NCI-H524 (cell line): ENCODE measurements at places on chromosomes 7 and 10.

- DNase-seq = peak; percentile 42
These were observed 84.8 kb upstream of the COL13A1 start for GRCh38 chr10:69716711-69717560.

DNA sequence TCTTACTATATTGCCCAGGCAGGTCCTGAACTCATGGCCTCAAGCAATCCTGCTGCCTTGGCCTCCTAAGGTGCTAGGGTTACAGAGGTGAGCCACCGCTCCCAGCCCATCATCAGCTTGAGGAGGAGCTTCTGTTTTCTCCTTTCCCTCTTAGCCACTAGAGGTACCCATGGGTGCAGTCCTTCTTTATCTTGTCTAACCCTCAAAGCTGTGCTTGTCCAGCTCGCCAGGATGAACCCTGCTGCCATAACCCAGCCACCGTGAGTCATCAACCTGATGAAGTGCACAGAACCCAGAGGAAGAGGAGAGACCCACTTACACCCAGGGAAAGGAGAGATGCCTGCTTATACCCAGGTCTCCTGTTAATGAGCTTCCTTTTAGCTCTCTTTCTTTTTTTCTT lies 133.4 kb downstream of the CUL2 start:
- DNase-seq = no peak

DNA sequence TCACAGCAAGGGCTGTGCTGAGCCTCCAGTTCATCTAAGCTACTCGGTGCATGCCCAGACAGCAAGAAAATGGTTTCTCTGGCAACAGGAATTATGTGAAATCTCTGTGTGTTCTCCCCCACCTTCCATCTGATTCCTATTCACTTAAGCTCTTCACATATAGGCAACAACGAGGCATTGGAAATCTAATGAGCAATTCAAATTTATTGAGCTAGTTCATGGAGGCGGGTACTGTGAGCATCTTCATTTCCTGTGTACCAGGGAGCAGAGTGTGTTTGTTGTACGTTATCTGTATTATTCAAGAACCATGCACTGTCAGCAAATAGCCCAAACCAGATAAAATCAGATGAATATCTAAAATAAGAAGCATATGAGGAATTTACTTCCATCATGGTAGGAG lies 739.1 kb downstream of the MAGI2 start:
- no peak for DNase-seq

GRCh38 chr10:90062786-90063185 lies 361.4 kb downstream of the KIF20B start:
- DNase-seq = no peak

DNA sequence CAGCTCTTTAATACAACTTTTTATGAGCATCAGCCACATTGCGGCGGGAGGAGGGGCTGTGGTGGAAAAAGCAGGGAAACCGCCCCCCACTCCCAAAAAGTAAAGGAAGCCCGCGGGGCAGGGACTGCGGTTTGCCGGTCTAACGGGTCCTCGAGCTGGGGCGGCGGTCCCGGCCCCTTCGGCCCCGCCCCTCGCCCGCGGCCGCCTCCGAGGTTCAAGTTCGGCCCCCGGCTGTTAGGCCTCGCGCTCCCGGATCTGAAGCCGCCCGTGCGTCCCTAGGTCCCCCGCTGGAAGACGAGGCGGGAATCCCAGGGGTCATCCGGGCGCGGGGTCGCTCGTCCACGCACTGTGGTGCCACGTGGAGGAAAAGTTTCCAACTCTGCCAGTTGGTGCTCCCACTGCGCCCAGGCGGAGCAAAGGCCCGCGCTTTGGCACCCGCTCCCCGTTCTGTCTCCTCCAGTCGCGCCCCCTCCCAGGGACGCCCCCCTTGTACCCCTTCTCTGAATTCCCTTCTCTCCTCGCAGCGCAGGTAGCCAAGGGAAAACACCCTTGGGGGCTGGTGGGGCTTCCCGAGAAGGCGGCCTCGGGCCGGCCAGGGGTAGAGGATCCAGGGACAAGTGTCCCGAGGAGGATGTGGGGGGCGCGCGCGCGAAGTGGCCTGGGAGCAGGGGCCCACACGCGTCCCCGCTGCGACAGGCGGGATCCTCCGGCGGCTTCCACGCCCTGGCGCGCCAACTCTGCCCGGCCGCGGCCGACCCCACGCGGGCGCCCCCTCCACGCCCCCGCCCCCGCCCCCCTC lies 798 bp upstream of the AUTS2 start:
- peak; percentile 51 for DNase-seq

DNA sequence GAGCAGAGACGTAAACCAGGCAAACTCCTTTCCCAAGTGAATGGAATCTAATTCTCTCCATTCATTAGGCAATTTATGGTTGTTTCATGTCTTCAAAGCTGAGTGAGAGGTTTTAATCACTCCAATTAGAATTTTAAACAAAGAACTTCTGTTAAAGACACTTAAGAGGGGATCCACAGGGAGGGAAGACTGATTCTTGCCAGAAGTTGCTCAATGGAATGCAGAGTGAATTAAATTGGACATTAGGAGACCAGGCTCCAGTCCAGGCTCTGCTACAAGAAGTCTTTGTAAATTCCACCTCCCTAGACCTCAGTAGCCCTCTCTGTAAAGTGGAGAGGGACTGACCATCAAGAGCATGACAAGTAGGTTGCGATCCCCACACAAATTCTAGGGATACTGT lies 130.7 kb upstream of the TMEM72 start:
- DNase-seq = no peak

GRCh38 chr7:83119494-83119893 lies 43.2 kb downstream of the PCLO start:
- DNase-seq = no peak

- no peak for DNase-seq
These were observed 102.5 kb upstream of the CELF2 start for GRCh38 chr10:10915215-10915614.

DNA sequence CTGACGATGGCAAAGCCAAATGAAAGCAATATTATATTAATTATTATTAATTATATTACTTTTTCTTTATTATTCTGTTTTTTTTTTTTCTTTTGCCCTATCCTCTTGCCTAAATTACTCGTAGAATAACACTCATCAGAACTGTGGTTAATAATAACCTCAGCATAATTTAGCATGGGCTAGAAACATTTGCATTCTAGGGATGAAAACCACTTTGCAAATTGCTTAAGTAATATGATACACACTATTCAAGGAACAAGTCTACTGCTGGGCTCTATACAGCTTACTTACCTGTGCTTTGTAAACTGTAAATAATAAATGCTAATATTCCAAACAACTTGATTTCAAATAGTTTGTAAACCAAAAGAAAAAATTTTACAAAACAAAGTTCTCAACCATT lies 375.8 kb downstream of the HGF start:
- no peak for DNase-seq

- no peak for DNase-seq
These were observed 35.1 kb downstream of the FHIP2A start for GRCh38 chr10:114856544-114857287.

- no peak for DNase-seq
These were observed 32.8 kb downstream of the ADCY1 start for GRCh38 chr7:45606931-45607330.

- DNase-seq = no peak
These were observed 94.2 kb upstream of the PRKCQ start for GRCh38 chr10:6674291-6674690.

DNA sequence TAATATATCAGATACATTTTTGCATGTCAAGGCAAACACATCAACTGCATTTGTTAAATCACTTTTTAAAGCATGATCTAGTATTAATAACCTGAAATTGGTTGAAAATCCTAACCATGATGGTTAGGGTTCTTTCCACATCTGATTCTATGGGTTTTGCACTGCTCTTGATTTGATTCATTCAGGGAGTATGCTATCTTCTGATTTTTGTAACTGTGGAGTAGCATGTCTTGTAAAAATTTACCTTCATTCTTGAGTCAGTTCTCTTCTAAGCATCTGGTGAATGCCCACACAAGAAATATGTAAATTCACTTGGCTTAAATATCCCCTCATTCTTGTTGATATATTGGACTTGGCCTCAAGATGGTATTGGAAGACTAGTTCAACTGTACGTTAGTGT lies 178.7 kb downstream of the KLF6 start:
- DNase-seq = no peak

- DNase-seq = no peak
These were observed 7.0 kb downstream of the NAPEPLD start for GRCh38 chr7:103141753-103142404.

- DNase-seq = no peak
These were observed 530.6 kb downstream of the ANKRD7 start for GRCh38 chr7:118755067-118755625.

GRCh38 chr10:123367195-123367594 lies 213.0 kb downstream of the BUB3 start:
- DNase-seq = no peak

- DNase-seq = no peak
These were observed 368.9 kb downstream of the KCNMA1 start for GRCh38 chr10:77268721-77269120.

DNA sequence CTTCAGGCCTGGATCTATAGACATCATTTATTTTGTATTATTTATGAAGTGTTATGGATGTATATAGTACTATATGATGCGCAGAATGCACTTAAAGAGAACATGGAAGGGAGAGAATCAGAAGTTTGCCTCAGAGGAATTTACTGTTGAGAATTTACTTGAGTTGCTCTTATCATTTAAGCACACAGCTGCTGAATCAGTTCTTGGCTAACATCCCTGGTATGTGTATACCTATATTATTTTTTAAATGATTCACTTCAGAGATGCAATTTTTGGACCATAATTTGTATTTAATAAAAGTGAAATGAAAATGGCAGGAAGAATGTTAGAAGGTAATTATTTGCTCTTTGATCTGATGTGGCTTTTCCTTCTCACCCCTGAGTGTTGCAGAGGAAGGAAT lies 191.6 kb downstream of the BICC1 start:
- no peak for DNase-seq

GRCh38 chr10:130927157-130927556 lies 384.4 kb downstream of the TCERG1L start:
- no peak for DNase-seq

DNA sequence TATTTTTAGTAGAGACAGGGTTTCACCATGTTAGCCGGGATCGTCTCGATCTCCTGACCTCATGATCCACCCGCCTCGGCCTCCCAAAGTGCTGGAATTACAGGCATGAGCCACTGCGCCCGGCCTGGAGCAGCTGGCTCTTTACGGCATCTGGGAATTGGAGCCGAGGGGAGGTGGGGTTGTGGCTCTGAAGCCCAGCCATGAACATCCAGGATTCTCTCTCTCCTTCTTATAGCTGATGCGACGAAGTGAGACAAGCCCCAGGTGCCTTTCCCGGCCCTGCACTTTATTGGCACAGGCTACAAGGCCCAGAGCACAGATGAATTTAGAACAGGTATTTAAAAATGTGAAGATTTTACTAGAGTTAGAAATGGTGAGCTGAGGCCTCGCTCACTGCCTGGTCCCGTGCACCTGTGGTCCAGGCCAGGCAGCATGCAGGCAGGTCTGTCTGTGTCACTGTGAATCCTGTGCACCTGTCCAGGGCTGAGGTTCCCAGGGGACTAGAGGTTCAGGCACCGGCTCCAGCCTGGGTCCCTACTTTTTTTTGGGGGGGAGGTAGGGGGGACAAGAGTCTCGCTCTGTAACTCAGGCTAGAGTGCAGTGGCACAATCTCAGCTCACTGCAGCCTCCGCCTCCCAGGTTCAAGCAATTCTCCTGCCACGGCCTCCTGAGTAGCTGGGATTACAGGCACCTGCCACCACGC lies 379.7 kb upstream of the FOXK1 start:
- DNase-seq = no peak

DNA sequence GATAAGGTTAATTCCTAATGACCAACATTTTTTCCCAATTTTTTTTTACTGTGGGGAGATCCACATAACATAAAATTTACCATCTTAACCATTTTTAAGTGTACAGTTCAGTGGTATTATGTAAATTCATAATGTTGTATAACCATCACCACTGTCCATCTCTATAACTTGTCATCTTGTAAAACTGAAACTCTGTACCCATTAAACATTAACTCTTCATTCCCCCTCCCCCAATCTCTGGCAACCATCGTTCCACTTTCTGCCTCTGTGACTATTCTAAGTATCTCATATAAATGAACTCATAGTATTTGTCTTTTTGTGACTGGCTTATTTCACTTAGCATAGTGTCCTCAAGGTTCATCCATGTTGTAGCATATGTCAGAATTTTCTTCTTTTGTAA lies 46.0 kb upstream of the HPS1 start:
- DNase-seq = no peak

GRCh38 chr10:123726836-123727235 lies 60.7 kb downstream of the GPR26 start:
- DNase-seq = no peak

- no peak for DNase-seq
These were observed 96.0 kb downstream of the MYL10 start for GRCh38 chr7:101533103-101533465.

DNA sequence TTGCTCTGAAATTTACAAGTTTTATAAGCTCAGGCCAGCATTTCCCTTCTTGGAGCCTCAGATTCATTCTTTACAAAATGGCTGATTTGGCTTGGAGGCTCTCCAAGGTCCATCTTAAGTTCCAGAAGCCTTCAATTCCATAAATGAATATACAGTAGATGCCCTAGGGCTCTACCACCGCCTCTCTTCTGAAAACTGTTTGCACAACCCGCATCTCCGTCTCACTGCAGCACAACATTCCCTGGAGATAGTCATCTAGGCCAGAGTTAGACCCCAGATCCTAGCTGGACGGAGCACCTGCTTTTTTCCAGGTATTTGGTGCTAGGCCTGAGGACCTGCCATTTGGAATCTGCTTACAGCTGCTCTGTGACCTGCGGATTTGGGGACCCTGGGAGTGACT lies 50.5 kb upstream of the NRP1 start:
- DNase-seq = no peak

- no peak for DNase-seq
These were observed 192.3 kb upstream of the AOAH start for GRCh38 chr7:36916619-36917018.

DNA sequence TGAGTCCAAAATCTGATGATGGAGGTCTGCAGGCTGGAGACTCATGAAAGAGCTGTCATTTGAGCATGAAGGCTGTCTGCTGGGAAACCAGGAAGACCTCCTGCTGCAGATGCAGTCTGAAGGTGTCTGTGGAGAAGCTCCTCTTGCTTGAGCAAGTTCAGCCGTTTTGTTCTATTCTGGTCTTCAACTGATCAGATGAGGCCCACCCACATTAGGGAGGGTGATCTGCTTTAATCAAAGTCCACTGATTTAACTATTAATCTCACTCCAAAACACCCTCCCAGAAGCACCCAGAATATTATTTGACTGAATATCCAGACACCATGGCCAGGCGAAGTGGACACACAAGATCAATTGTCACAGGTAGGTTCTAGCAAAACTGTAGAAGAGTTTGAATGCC lies 116.5 kb downstream of the GATA3 start:
- DNase-seq = no peak
